ENCODE measurements at places on chromosomes 4 and X. TPM values are rescaled to one million over a fixed set of nuclear protein-coding genes. Genes with fewer than 3 reads are reported as not detected.

DNA sequence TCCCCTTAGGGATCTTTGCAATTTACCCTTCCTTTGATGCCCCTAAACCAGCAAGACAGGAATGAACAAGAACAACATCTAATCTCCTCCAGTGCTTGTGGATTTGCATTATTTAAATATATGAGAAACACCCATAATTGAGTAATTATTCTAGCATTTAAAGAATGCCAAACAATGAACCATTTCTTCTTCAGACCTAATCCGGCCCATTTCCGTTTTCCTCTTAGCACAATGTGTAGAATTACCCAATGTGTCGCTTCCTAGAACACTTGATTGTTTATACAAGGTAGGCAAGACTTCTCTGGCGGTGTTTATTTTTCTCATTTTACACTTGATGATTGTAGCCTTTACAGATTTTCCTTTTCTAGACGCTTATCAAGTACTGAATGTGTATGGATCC lies 43.5 kb downstream of the CLDN34 start:
- H3K27ac ChIP-seq, result peak overlapping the region; percentile 78
- DNase-seq, result no peak
- peaks cover 6% of the 10 kb centered on the region for H3K27me3 ChIP-seq
- no peaks in the 10 kb centered on the region for H3K36me3 ChIP-seq
- no peak overlapping the region for H3K4me3 ChIP-seq

DNA sequence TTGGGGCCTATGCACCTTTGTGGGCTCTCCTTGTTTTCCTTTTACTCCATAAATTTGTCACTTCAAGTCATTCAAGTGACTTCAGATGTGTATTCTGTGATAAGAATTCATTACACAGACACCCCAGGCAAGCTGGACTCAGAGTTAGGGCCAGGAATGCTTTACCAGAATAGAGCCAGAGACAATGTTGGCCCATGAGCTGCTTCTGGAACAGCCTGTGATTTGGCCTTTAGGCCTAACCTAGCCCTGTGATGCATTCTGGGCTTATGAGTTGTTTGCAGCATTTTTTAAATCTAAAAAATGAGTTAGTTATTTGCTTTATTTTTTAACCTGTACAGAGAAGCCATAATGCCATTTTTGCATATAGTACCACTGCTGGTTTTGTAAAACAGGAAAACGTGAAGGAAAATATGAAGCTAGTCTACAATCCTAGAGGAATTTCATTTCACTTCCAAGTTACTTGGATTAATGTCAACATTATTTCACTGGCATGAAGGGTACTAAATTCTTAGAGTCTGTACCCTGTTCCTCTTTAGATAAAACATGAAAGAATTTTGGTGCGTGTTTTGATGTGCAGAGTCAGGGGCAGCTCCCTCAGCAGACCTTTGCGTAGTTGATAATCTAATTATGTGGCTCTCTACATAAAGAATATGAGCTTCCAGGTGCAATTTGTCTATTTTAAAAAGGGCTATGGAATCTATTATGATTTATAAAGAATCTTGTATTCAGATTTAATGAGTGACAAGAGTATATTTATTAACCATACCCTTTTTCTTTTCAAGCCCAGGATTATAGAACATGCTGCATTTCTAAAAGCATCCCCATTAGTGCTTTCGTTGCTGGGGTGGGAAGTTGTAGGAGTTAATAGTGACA lies 84.7 kb downstream of the ARHGAP10 start:
- H3K27me3 ChIP-seq, result no peaks in the 10 kb centered on the region
- no peak for DNase-seq
- H3K4me3 ChIP-seq, result no peak overlapping the region
- H3K27ac ChIP-seq, result no peak overlapping the region
- peaks cover 17% of the 10 kb centered on the region for H3K4me1 ChIP-seq

DNA sequence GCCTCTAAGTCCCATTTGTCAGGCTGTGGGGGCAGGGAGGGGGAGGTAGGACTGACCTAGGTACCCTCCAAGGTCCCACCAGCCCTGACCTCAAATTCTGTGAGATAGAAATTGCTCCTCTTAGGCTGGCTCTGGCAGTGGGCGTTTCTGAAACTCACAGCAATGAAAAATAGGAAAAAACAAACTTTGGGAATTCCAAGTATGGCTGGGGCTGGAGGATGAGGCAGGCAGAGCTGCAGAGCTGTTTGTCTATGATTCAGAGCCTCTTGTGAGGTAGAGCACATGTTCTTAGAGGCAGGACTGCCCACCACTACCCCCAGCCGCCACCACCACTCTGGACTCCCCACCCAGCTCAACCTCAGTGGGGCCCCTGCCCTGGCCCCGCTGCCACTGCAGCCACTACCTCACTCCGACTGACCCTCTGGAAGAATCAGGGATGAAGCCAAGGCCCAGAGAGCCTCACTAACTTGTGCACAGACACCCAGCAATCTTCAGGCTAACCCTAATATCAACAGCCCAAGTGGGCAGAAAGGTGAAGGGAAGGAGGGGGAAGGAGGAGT lies 98.2 kb downstream of the PJA1 start:
- H3K36me3 ChIP-seq, result no peaks in the 10 kb centered on the region
- no peaks in the 10 kb centered on the region for H3K4me1 ChIP-seq
- no peak overlapping the region for H3K4me3 ChIP-seq

KDR gene
- not detected for total RNA-seq

SHROOM4 gene
- total RNA-seq, result not detected

Measured in activated CD4-positive, alpha-beta memory T cell treated with anti-CD3 and anti-CD28 coated beads for 36 hours (primary cell).